ENCODE measurements at places on chromosomes 1 and 21.
A peak's percentile ranks its signal among the peaks of the same experiment; 100 is the strongest.

DNA sequence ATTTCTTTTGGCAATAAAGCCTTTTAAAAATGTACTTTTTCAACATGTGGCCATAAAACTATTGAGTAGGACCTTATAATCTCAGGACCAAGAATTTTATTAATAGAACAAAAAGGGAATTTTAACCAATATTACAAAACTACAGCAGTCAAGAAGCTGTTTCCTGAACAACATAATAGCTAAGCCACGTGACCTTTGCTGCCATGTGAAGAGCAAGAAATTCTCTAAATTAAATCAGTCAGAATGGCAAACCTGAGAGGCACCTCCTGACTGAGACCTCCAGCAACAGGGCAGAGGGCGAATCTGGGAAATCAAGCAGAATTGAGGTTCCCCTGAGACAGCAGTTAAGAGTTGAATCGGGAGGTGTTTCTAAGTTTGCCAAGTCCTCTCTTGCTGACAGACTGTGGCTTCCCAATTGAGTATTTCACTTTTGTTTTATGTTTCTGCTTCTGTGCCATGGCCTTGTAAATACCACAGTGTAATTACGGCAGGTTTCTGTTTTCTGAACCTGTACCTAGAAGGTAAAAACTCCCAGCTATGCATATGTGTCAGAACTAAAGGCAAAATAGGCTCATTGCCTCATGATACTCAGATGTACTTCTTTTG, 358.4 kb downstream of the NTNG1 start:
- DNase-seq = no peak

GRCh38 chr1:39165049-39165448, 39.4 kb upstream of the MACF1 start:
- no peak for DNase-seq

DNA sequence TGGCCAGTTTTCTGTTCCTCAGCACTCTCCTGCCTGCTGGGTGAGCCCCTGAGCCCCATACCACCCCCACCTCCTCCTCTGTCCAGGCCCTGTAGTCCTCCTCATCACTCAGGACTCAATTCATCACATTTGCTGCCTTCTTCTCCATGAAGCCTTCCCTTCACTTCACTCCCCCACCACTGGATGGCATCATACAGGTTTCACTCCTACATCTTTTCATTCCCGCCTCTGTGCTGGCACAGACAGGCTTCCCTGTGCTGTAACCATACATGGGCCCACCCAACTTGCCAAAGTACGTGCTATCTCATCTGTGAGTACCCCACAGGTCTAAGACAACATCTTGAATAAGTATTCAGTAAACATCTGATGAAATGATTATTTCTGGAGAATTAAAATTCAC, 56.9 kb downstream of the SLC45A1 start:
- DNase-seq = no peak

DNA sequence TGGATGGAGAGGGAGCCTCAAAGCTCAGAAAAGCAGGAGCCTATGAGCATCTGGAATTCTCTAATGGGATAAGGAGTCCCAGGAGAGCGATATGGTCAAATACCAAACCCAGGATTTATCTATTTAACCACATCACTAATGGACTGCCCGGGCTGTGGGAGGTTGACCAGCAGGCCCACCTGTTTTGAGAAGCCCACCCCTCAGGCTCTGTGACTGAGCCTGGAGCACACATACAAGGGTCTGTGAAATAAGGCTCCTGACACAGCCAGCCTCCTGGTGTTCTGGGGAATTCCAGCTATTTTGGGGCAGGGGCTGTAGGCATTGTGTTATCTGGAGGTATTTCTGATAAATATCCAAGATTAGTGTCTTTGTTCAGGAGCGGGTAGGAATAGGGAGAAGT, 132.0 kb upstream of the C1orf21 start:
- DNase-seq = peak; percentile 62

GRCh38 chr1:210292231-210292871, 36.4 kb upstream of the HHAT start:
- DNase-seq = peak; percentile 56
